ENCODE measurements at places on chromosomes 4 and X.
A peak's percentile ranks its signal among the peaks of the same experiment; 100 is the strongest.

DNA sequence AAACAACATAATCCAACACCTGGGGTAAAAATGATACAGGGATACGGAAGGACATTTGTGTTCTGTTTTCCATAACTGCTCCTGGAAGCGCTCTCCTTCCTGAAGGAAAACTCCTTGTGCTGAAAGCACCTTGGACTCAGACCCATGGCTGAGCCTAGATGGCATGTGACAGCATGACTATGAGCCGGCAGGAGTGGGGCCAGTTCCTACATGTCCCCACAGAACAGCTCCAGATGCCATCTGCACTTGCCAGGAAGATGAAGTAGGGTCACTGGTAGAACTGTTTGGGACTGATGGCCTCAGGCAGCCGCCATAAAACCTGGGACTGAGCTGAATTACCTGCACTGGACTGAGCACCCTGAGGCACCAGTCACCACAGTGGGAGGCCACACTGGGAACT, 56.0 kb upstream of the BCLAF3 start:
- no peak for DNase-seq
- H3K36me3 ChIP-seq = no peaks in the 10 kb centered on the region
- H3K4me1 ChIP-seq = no peaks in the 10 kb centered on the region
- no peak overlapping the region for H3K27ac ChIP-seq
- no peak overlapping the region for H3K4me3 ChIP-seq
- no peaks in the 10 kb centered on the region for H3K27me3 ChIP-seq

GRCh38 chrX:115233497-115234455, at the start of gene LRCH2:
Gene LRCH2, minus strand, starts transcription at chrX:115234096. Its CDS starts 55 bp downstream, at chrX:115234041.
- no peaks in the 10 kb centered on the region for H3K36me3 ChIP-seq
- no peak within 1 kb of the TSS for H3K27ac ChIP-seq
- no peak within 1 kb of the TSS for H3K4me3 ChIP-seq
- H3K27me3 ChIP-seq = no peaks in the 10 kb centered on the region
- no peaks in the 10 kb centered on the region for H3K4me1 ChIP-seq
- no peak for DNase-seq

DNA sequence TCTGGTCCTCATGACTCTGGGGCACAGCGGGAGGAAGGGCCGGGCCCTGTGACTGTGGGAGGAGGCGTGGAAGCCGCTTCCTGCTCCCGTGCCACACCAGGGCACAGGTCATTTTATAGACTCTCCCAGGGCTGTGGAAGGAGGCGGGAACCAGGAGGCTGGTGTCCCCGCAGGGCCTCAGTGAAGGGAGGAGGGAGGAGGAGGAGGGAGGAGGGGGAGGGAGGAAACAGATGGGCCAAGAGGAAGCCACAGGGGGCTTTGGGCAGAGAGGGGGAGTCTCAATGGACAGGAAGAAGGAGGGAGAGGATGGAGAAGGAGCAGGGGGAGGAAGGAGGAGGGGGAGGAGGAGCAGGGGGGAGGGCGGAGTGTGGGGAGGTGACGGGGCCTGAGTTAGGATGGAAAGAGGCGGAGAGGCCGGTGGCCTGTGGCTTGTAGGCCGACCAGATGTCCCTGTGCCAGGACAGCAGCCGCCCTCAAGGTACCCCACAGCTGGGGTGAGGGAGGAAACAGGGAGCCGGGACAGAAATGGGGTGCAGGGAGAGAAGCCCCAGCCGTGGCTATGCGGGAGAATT, 6.2 kb upstream of the PLCXD1 start:
- H3K4me3 ChIP-seq = peak overlapping the region; percentile 86
- DNase-seq = no peak
- peak overlapping the region; percentile 71 for H3K27ac ChIP-seq
- peaks cover 7% of the 10 kb centered on the region for H3K4me1 ChIP-seq

- DNase-seq = no peak
- no peak overlapping the region for H3K27ac ChIP-seq
- H3K4me1 ChIP-seq = peaks cover 4% of the 10 kb centered on the region
- H3K27me3 ChIP-seq = no peaks in the 10 kb centered on the region
- H3K4me3 ChIP-seq = no peak overlapping the region
These were observed 9.7 kb downstream of the SMIM20 start for GRCh38 chr4:25923745-25924144.

DNA sequence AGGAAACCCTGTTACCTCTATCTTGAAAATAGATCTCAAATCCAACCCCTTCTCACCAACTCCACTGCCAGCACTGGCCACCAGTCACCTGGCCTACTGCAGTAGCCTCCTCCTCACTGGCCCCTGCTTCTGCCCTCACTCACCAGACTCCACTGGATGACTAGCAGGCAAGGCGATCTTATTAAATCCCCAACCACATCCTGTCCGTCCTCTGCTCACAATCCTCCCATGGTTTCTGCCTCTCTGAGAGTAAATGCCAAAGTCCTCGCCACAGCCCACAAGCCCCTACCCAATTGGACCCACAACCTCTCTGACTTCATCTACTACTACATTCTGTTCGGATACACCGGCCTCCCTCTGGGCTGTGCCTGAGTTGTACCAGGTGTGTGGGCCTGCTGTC, 5.4 kb upstream of the PIM2 start:
- no peaks in the 10 kb centered on the region for H3K27me3 ChIP-seq
- peak overlapping the region; percentile 97 for H3K27ac ChIP-seq
- H3K4me3 ChIP-seq = peak overlapping the region; percentile 50
- H3K36me3 ChIP-seq = peaks cover 65% of the 10 kb centered on the region

- H3K36me3 ChIP-seq = no peaks in the 10 kb centered on the region
- H3K4me1 ChIP-seq = no peaks in the 10 kb centered on the region
- peaks cover 81% of the 10 kb centered on the region for H3K27me3 ChIP-seq
These were observed 1.3 kb upstream of the MGAT4D start for GRCh38 chr4:140499391-140499790.

DNA sequence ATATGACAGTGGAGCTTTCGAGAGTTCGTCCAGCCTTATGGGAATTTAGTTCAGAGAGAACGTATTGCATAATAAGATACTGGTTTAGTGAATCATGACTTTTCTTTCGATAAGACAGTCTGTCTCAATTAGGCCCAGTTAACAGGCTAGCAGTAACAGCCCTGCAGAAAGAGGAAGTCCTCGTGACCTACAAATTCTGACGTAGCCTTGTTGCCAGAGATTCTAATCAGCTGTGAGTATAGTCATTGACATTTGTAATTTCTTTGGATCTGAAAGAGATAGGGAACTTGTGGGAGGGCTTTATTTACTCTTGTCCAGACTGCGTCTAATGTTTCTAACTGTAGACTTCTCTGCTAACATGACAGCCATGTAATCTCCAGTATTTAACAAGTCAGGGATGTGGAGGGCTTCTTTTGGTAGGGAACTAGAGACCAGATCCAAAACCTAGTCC, 15.8 kb downstream of the ART3 start:
- no peak overlapping the region for H3K27ac ChIP-seq
- H3K27me3 ChIP-seq = peaks cover 6% of the 10 kb centered on the region
- peaks cover 3% of the 10 kb centered on the region for H3K4me1 ChIP-seq
- no peak overlapping the region for H3K4me3 ChIP-seq
- DNase-seq = no peak

DNA sequence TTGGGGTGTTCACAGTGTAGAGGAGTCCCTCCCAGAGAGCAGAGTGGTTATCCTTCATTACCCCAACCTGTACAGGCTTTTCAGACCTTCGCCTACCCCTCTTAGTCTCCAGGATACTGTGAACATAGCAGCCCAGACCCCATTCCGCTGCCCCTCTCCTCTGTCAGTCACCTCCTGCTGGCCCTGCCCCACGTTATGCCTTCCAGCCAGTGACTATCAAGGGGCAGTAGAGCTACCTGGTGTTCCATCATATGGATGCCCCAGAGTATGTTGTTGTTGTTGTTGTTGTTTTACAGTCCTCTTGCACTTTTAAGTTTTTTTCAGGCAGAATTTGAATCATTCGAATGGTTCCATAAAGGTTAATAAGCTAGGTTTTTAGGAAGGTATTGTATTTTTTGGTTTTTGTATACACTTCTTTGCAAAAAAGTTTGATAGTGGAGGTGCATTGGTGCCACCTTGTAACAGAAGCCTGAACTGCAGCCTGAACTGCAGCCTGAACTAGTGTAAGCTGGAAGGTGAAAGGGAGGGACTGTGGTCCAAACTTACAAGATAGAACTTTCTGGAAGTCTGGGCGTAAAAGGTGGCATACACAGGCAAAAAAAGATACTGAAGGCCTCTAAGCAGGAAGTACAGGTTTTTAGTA, 101.4 kb upstream of the RAB40AL start:
- H3K36me3 ChIP-seq = no peaks in the 10 kb centered on the region
- no peaks in the 10 kb centered on the region for H3K4me1 ChIP-seq
- DNase-seq = no peak
- no peak overlapping the region for H3K4me3 ChIP-seq
- no peak overlapping the region for H3K27ac ChIP-seq

GRCh38 chr4:103853627-103854026, 133.8 kb upstream of the TACR3 start:
- no peak overlapping the region for H3K27ac ChIP-seq
- no peaks in the 10 kb centered on the region for H3K4me1 ChIP-seq
- no peak for DNase-seq
- no peaks in the 10 kb centered on the region for H3K27me3 ChIP-seq

- H3K27me3 ChIP-seq = no peaks in the 10 kb centered on the region
- no peak for DNase-seq
- H3K4me3 ChIP-seq = peak overlapping the region; percentile 92
- H3K27ac ChIP-seq = peak overlapping the region; percentile 70
- peaks cover 33% of the 10 kb centered on the region for H3K4me1 ChIP-seq
- H3K36me3 ChIP-seq = peaks cover 19% of the 10 kb centered on the region
These were observed 92.1 kb downstream of the SH3KBP1 start for GRCh38 chrX:19795307-19795706.

- H3K27me3 ChIP-seq = no peaks in the 10 kb centered on the region
- no peak overlapping the region for H3K4me3 ChIP-seq
- H3K36me3 ChIP-seq = no peaks in the 10 kb centered on the region
- DNase-seq = no peak
These were observed 591.1 kb upstream of the BOD1L1 start for GRCh38 chr4:14218641-14219040.

GRCh38 chr4:142040043-142040442, 403.7 kb downstream of the IL15 start:
- H3K27me3 ChIP-seq = no peaks in the 10 kb centered on the region
- peaks cover 29% of the 10 kb centered on the region for H3K4me1 ChIP-seq
- no peak for DNase-seq
- no peaks in the 10 kb centered on the region for H3K36me3 ChIP-seq
- H3K4me3 ChIP-seq = no peak overlapping the region
- no peak overlapping the region for H3K27ac ChIP-seq

DNA sequence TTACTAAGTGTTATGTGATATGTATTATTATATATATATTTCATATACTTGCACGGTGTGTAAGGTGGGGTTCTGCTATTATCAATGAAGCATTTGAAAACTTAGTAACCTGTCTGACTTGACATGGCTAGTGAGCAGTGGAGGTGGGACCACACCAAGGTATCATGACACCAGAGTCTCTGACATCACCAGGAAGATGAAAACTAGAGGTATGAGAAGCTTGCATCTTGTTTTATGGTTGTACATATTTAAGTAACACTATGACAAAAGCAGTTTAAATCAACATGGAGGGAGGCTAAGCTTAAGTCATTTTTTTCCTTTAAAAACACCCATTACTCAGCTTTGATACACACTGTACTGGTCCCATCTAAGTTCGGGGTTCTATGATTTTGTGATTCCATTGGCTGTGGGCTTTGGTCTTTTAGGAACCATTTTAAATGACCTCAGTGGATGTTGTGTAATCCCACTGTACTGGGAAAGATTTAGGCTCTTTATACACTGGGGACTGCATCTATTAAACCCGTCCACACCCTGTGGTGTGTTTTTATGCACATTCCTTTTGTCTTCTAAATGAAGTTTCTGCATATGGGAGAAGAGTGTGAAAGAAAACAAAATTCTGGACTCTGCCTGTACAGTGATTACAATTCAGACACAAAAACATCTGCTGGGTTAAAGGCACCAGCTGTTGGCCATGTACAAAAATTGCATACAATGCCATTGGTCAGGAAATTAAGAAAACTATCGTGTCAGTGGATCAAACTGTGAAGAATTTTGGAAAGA, 570.6 kb downstream of the SPRY1 start:
- no peaks in the 10 kb centered on the region for H3K36me3 ChIP-seq
- DNase-seq = no peak
- H3K4me3 ChIP-seq = no peak overlapping the region
- no peaks in the 10 kb centered on the region for H3K27me3 ChIP-seq
- no peak overlapping the region for H3K27ac ChIP-seq

- peaks cover 11% of the 10 kb centered on the region for H3K27me3 ChIP-seq
- no peak for DNase-seq
- peaks cover 12% of the 10 kb centered on the region for H3K4me1 ChIP-seq
- no peak overlapping the region for H3K4me3 ChIP-seq
- H3K36me3 ChIP-seq = peaks cover 25% of the 10 kb centered on the region
- no peak overlapping the region for H3K27ac ChIP-seq
These were observed 2.9 kb upstream of the CCNG2 start for GRCh38 chr4:77154065-77154464.

DNA sequence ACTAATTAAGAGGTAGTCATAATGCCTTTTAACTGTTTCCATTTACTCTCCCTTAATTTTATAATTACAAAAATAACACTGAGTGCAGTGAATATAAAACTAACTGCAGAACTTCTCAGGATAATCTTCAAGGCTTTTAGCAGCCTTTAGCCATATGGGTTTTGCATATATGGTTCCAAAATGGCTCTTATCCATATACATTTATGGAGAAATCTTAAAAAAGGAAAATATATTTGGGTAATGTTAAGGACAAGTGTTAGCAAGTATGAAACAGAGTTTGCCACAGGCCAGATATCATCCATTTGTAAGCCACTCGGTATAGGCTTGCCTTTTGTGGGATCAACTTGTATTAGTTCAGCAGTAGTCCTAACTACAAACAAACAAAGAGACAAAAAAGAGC, 423.4 kb downstream of the PDHA2 start:
- H3K36me3 ChIP-seq = peaks cover 2% of the 10 kb centered on the region
- DNase-seq = no peak
- H3K4me3 ChIP-seq = no peak overlapping the region
- H3K27me3 ChIP-seq = no peaks in the 10 kb centered on the region
- H3K27ac ChIP-seq = no peak overlapping the region

GRCh38 chrX:152640034-152640818, 2.5 kb downstream of the GABRQ start:
- H3K36me3 ChIP-seq = peaks cover 2% of the 10 kb centered on the region
- H3K27ac ChIP-seq = no peak overlapping the region
- no peaks in the 10 kb centered on the region for H3K4me1 ChIP-seq
- H3K27me3 ChIP-seq = peaks cover 13% of the 10 kb centered on the region
- DNase-seq = no peak

- no peak overlapping the region for H3K4me3 ChIP-seq
- DNase-seq = no peak
- no peak overlapping the region for H3K27ac ChIP-seq
These were observed 12.3 kb downstream of the CTAG1A start for GRCh38 chrX:154597221-154597620.
